ENCODE measurements at places on chromosomes 7 and 10.

DNA sequence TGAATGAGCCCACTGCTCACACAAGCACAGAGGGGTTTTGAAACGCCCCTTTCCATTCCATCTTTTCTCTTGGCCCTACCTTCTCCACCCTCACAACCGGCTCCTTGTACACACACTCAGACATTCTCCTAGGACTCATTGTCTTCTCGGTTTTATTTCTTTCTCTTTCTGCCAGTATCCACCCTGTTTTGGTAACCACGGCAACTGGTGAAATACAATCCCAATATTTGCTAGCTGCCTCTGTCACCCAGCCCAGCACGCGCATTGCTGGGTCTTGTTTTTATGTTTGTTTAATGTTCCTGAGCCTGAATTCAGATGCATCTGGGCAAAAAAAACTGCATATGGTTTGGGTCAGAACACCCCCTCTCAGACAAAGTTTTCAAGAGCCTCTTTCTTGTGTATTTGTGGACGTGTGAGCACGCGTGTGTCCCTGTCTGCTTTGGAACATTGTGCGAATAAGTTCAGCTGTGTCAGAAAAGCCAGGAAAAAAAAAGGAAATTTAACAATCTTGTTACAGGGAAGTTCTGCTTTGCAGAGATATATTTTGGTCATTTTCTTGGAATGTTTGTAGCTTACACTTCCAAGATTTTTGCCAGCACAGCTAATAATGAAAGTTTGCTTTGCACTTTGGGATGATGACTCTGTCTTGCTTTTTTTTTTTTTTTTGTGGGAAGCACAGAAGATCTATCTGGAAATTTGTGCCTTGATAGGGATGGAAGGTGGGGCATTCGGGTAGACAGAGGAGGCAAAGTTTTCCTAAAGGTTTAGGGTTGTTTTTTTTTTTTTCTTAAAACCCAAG is 225.9 kb downstream of the TRIL start:
- no peak for DNase-seq

DNA sequence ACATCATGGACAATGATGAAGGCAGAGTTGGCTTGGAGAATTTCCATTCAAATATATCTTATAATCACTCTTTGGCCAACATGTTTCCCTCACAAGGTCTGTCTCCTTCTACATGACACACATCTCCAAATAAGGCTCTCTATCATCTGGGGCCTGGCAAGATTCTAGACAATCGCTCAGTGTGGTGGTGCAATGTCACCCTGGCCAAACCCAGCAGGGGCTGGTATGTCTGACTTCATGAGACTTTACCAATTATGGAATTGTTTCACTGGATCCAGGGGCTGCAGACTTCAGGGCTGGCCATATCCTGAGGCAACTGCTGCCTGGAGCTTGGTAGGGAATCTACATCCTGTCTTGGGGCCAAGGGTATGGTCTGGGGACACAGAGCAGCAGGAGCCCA is 319.0 kb downstream of the PLXNA4 start:
- DNase-seq = no peak

DNA sequence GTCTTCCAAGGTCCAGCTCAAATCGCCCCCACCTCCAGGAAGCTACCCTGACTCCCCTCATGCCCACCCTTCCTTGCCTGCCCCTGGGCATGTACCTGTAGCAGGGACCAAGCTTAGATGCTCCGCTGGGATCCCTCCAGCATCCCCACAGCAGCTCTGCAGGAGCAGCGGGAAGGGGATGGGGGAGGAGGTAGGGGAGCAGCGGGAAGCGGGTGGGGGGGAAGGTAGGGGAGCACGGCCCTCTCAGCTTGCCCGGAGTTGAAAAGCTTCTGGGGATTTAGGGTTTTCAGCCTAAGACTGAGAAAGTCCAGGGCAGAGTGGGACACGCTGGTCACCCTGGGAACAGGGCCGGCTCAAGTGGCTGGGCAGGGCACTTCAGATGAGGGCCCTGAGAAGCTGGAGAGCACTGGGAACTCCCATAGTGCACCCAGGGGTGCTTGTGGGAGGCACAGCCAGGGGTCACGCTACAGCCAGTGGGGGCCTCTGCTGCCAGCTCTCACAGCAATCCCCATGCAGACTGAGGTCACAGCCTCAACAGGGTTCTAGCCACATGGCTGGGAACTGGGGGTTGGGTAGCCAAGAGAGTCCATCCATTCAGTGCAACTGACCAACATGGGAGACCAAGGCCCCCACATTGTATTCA is 13.4 kb downstream of the WDR86 start:
- DNase-seq = no peak

DNA sequence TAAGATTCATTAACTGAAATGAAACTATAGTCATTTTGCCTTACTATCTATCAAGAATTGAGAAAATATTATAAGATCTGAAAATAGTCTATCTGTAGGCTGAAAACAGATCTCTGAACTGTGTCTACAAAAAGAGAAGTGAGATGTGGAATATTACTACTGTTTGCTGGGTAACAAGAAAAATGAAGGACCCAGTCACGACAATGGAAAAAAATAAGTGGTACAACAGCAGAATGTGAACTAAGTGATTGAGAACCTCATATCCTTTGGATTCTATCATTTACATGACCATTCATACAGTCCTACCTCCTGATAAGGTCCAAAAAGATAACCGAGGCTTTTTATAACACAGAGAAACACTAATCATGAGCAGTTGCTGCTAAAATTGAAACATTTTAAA is 94.3 kb downstream of the UBE2H start:
- DNase-seq = no peak

GRCh38 chr7:100132697-100133151 is 6.0 kb downstream of the MBLAC1 start:
- peak; percentile 77 for DNase-seq

DNA sequence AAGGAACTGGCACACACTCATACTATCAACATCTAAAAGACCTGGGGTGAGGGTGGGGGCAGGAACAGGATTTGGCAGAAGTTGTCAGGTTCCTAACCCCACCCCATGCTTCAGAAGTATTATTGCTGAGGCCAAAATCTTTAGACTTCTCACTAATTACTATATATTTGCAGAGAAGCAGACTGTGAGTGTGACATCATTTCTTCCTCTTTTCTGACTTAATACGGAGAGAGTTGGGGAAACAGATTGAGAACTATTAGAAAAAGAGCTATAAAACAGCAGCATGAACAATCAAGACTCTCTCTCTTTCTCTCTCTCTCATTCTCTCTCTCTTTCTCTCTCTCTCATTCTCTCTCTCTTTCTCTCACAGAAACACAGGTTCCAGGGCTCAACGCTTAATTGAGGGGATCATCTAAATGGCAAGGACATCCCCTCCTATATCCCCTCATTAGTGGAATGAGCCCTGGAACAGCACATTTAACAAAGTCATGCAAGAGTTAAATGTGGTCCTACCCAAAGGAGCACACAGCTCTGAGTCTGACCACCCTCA is 94.8 kb downstream of the KCNMA1 start:
- no peak for DNase-seq

DNA sequence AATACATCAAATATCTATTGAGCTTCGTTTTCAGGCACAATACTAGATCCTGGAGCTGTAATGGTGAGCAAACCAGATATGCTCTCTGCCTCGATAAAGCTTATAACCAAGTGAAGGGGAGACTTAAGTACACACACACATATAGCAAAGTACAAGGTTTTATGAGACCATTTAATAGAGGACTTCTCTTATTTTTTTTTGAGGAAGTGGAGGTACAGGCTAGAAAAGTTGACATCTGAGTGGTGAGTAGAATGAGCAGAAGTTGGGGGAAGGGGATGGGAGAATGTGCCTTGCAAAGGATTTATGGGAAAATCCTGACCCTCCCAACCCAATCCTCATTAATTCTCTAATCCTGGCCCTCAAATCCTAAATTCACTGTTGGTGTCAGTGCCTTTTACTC is 7.7 kb downstream of the CCDC136 start:
- DNase-seq = no peak

- no peak for DNase-seq
Observed at GRCh38 chr7:50739744-50740435, 42.8 kb downstream of the GRB10 start.

GRCh38 chr10:61975391-61975932 is 74.0 kb downstream of the ARID5B start:
- DNase-seq = no peak

- no peak for DNase-seq
Observed at GRCh38 chr10:70267161-70267933, 16.5 kb downstream of the NPFFR1 start.

DNA sequence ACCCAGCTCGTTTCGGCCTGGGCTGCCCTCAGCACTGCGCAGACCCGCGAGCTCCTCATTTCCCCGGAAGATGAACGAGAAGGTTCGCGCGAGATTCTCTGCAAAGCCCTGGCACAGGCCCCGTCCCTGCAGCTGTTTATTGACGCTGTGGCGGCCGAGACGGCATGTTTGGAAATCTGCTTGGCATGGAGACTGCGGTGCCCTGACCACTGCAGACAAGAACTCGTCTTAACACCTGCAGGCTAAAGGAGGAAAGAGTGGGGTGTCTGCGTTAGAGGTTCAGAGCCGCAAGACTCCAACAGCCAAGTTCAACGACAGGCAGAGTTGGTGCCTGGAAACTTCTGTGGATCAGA is 125.6 kb downstream of the DNAJB6 start:
- no peak for DNase-seq

- no peak for DNase-seq
Observed at GRCh38 chr7:28979776-28980175, 21.6 kb upstream of the TRIL start.

DNA sequence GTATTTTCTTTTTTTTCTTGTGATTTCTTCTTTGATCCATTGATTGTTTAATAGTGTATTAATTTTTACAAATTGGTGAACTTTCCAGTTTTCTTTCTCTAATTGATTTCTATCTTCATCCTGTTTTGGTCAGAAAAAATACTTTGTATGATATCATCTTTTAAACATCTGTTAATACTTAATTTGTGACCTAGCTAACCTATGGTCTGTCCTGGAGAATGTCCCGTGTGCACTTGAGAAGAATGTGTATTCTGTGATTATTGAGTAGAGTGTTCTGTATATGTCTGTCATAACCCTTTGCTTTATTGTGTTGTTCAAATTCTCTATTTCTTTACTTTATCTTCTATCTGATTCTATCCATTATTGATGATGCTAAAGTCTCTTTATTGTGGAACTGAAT is 65.8 kb upstream of the ZEB1 start:
- no peak for DNase-seq

GRCh38 chr10:70258216-70258615 is 25.0 kb upstream of the PPA1 start:
- no peak for DNase-seq

DNA sequence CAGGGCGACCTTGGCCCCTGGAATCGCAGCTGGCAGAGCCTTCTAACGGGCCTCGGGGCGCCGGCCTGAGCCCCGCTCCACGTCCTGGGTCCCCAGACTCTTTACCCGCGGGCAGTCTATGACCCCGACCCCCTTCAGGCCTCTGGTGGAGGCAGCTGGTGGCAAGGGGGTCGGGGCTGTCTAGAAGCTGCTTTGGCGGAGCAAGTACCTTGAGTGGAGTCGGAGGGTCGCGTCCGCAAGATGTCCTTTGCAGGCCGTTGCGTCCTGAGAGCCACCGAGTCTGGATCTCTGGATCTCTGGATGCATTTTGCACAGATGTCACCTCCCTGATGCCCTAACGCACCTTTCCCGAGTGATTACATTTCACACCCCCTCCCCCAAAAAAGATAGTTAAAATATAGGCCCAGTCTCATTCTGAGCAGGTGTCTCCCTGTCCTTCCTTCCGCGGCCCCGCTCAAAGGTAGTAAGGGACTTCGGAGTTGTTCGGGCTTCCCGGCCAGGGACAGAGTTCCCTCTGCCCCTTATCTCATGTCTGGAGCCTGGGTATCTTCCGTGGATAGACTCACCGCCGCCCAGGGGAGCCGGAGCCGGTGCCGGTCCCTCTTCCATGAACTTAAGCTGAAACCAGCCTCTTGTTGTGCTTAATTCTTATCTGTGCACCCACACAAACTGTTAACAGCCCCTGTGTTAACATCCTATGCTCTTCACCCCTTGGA is 457 bp downstream of the ACADSB start:
- DNase-seq = peak; percentile 29

DNA sequence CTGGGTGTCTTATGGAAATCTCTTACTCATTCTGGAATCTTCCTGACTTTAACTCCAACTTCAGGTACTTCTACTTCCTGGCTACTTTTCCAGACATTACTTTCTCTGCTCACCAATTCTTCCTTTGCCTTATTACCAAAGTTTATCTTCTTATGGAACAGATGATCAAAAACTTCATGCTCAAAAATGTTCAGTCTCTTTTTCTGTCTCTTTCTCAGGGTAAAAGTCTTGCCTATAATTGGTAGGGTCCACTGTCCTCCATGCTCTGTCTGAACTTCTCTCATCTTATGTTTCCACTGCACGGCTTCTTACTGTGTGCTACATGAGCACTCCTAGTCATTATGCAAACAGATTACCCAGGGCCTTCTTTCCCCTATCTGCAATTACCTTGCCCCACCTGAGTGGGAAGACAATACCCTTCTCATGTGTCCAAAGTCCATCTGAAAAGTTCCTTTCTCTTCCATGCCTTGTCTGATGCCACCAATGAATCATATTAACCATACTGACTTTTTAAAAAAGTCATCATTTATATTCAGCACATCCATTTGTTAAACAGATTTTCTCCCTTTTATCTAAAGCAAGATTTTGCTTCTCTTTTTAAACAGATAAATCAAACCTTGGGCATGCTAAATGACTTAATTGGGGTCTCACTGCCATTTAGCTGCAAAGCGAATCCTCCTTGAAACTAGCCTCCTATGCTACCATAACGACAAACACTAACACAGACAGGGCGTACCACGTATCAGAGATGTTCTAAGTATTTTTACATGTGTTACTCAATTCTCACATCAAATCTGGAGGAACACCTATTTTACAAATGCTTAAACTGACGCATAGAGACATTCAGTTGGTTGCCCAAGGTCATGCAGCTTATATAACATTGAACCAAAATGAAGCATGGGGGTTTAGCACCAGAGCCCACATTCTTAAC is 48.8 kb downstream of the SEMA3C start:
- DNase-seq = no peak

- no peak for DNase-seq
Observed at GRCh38 chr10:116708391-116708821, 34.0 kb downstream of the HSPA12A start.

DNA sequence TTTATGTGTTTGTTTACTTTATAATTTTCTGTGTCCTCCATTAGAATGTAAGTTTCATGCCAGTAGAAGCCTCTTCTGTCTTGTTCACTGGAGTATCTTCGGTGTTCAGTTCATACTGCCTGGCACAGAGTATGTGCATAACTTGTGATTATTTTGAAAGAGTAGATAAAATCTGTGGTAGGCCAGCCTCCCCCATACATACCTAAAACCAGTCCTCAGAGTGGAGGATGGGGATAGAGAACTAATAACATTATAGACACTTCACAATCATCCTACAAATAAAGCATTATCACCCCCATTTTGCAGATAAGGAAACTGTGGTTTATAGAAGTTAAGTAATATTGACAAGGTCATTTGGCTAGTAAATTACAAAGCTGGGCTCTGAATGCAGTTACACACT is 28.0 kb downstream of the VIM start:
- DNase-seq = no peak
